Urinary bladder (tissue), 4 donors: ENCODE measurements at places on chromosomes 12 and 14. TPM values are rescaled to one million over a fixed set of nuclear protein-coding genes. Genes with fewer than 3 reads are reported as not detected.

The COPS7A gene
- 35.6 TPM for total RNA-seq

The ARHGEF25 gene
- total RNA-seq = 64.1 TPM

DNA sequence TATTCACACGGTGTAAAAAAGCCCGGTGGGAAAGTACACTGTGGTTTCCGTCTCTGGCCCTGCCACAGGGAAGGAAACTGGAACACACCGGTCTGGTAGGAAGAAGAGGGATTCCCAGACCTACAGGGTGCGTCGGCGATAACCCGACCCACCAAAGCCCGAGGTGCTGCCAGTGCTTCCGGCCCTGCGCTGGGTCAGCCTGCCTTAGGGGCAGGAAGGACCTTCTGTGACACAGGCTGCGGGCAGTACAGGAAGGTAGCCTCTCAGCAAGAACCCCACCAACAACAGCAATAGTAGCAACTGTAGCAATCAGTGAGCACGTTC lies 169.5 kb upstream of the FKBP4 start:
- DNase-seq = no peak

The SLCO1A2 gene
- total RNA-seq = not detected

GRCh38 chr14:100239840-100240667 lies 1.1 kb downstream of the YY1 start:
- peak; percentile 35 for DNase-seq

DNA sequence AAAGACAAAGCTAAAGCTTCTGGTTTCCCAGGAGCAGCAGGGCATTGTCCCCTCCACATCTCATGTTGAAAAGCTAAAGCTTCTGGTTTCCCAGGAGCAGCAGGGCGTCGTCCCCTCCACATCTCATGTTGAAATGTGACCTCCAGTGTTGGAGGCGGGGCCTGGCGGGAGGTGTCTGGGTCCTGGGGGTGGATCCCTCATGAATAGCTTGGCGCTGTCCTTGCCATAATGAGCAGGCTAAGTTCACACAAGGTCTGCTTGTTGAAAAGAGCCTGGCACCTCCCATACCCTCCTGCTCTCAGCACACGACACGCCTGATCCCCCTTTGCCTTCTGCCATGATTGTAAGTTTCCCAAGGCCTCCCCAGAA lies 123.7 kb downstream of the PIWIL1 start:
- no peak for DNase-seq

The MMP19 gene
- total RNA-seq = 4.3 TPM

The ENDOU gene
- not detected for total RNA-seq

The SLC48A1 gene
- 8.6 TPM for total RNA-seq

DNA sequence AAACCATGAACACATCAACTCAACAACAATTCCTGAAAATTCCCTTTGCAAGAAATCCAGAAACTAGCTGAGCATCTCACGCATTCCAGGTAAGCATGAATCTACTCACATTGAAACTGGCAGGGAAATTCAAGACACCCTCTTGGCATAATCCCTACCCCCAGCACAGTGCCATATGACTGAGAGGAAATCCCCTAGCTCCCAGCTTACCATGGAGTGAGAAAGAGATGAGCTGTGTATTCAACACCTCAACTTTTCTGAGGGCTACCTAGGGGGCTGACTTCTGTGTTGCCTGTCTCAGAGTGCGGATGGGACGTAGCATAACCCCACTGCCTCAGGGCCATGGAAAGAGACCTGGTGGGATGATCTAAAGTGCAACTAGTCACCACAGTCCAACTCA lies 37.7 kb upstream of the GPR132 start:
- no peak for DNase-seq

DNA sequence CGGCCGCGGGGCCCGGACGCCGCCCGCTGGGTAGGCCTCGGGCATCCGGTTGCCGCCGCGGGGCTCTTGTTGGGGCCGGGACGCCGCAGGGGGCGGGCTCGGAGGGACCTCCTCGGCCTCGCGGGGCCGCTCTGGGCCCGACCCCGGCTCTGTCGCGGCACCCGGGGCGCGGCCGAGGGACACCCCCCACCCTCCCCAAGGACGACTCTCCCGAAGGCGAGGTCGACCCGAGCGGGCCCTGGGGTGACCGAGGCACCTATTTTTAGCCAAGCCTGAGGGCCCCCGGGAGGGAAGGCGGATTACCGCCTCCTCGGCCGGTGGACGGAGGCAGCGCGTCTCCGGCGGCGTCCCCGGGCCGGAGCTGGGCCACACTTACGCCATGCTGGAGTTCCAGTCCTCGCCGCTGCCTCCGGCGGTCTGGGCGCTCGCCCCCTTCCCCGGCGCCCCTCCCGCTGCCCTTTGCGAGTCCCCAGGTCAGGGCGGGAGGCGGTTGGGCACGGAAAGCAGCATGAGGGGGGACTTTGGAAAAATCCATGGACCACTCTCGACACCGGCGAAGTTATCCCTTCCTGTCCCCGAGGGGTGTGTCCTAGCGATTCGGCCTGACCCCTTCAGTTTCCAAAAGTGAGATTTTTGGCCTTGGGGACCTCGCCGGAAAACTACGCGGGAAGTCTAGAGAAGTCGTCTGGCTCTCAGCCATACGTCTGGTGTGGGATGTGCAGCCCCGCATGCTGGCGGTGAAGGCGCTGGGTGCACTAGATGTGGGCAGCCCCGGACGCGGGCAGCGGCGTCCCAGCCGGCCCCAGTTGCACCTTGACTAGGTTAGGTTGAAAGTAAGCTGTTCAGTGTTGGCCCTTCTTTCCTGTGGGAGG lies 699 bp downstream of the KTN1 start:
- peak; percentile 5 for DNase-seq

DNA sequence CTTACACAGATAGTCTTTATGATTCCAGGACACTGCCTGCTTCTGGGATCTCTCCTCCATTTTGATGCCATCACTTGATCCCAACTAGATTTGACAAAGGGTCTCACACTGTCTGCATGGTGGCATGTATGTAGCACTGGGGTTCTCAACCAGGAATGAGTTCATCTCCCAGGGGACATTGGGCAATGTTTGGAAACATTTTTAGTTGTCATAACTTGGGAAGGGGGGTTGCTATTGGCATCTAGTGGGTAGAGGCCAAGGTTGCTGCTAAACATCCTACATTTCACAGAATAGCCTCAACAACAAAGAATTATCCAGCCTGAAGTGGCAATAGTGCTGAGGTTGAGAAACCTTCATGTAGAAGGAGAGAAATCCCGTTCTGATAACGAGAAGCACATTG lies 376.2 kb downstream of the DPF3 start:
- DNase-seq = no peak

DNA sequence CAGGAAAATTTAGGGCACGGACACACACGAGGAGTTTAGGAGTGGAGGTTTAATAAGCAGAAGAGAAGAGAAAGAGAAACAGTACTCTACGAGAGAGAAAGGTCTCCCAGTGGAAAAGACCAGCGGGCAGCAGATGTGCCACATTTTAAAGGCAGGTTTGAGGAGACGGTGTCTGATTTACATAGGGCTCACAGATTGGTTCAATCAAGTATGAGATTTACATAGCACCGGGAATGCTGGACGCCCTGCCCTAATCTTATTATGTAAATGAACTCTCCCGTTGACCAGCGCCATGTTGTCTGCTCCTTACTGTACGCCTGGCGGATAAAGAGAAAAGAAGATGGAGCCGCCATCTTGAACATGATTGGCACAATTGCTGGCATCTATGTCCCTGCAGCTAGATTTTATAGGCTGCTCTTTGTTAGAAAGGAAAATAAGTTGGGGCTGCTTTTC lies 17.9 kb downstream of the NFKBIA start:
- no peak for DNase-seq

The NGB gene
- not detected for total RNA-seq

The TCP11L2 gene
- total RNA-seq = 66.8 TPM

- no peak for DNase-seq
Measured at GRCh38 chr14:97046967-97047366, 249.8 kb downstream of the VRK1 start.

DNA sequence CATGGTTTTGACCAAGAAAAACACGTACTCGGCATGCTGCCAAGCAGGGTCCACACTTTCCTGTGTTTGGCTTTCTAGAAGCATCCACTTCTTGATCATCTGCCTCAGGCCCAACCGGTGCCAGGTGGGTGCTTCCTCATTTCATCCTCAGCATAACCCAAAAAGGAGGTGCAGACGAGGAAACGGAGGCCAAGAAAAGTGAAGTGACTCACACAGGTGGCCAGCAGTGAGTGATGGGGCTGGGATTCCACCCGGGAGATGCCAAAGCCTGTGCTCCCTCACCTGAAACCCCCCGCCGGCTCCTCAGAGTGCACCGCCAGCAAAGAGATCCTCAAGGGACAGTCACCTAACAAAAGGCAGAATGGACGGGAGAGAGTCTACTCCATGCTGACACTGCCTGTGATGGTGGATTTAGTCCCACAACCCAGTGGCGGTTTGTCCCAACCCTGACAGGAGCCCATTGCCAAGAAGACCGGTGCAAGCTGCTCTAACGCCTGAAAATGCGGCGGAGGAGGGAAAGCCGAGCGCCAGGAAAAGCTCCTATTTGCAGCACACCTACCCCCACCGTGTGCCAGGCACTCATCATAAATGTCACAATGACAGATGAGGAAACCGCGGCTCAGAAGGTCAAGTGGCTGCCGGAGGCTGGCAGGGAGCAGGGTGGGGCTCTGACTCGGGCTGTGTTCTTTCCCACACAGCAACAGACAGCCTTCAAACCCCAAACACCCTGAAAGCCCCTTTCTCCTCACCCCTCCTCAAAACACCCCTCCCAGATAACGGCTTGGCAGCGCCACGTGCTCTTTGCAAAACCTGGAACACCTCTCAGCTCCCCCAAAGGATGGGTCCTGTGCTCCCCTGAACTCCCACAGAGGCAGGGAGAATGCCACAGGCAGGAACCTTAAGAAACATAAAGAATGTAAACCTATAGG lies 18.8 kb downstream of the BCL11B start:
- DNase-seq = no peak

DNA sequence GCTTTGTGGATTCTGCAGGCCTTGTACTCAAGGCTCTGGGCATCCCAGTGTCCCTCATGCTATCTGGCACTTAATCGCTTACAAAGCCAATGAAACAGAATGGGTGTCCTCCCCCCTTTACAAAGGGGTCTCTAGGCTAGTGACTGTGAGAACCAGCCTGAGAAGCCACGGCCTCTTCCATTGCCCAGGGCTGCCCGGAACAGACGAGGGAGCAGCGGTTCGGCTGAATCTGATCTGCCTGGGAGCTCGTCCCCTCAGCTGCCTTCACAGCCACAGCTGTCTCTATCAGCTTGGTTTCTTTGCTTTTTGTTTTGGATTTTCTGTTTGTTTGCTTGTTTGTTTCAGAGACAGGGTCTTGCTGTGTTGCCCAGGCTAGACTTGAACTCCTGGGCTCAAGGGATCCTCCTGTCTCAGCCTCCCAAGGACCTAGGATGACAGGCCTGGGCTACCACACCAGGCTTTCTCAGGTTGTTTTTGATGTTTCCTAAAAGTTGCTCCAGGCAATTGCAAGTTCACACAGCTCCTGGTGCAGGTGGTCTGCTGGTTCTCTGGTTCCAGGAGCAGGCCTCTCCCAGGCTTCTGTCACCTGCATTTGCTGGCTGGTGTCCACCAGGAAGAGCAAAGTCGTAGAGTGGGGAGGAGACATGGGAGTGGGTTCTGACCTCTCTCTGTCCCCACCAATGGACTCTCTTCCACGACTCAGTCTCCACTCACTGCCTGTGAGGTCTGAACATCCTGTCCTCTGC lies 10.9 kb upstream of the RIN3 start:
- no peak for DNase-seq

The CPNE6 gene
- 0.58 TPM for total RNA-seq

GRCh38 chr14:61048640-61049039 lies 67.6 kb downstream of the SLC38A6 start:
- DNase-seq = no peak

- no peak for DNase-seq
Measured at GRCh38 chr12:90794212-90794611, 160.8 kb downstream of the CCER1 start.

The ZC2HC1C gene
- 1.5 TPM for total RNA-seq

The ZNF641 gene
- 43.7 TPM for total RNA-seq

The AGAP2 gene
- total RNA-seq = 1.4 TPM

The LMO3 gene
- 57.0 TPM for total RNA-seq

- DNase-seq = no peak
Measured at GRCh38 chr14:32531942-32532515, 202.9 kb downstream of the AKAP6 start.

DNA sequence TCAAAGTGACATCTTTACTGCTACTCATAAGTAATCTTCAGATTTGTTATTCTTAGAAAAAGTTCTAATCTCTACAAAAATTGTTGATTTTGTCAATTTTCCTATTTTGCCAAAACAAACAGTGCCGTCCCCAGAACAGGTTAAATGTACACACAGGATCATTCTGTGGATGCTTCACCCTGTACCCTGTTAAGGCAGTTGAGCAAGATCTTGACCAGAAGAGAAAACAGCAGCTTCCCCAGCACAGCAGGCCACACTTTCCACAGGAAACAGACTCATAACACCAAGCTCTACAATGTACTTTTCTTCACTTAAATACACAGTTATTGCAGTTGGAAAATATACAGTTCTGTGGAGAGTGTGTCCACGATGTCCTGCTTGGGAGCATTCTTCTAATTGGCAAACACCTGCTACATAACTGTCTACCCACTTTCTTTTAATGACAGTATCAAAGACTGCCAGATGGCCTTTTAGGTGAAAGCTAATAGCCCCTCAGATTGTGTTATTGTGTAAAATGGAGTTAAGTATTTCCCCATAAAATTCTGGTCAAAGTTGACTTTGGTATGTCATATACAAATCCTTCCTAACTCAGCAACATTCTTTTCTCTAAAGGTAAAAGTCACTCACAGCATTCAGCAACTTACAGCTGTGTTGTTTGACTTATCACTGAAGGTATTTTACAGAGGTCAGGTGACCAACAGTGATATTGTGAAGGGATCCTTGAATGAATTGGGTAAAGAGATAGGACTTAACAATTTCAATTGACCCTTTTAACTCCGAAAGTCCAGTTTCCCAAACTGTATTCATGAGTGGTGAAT lies 77.0 kb downstream of the SEC23A start:
- no peak for DNase-seq

DNA sequence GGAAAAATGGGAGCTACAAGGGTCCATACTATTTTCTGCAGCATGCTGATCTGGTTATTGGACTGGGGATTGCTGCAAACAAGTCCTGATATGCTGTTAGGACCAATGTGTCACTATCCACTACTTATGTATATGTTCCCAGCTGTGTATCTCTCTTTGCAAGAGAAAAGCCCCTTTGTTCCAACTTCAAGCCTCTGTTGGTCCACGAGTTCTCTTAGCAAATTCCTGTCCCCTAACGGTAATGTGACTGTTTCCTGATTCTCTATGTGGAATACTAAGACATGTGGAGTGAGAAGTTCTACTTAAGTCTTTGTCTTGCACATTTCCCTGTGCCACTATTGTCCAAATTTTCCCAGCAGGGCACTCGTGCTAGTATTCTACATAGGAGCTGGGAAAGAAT lies 557.7 kb downstream of the FSCB start:
- DNase-seq = no peak

DNA sequence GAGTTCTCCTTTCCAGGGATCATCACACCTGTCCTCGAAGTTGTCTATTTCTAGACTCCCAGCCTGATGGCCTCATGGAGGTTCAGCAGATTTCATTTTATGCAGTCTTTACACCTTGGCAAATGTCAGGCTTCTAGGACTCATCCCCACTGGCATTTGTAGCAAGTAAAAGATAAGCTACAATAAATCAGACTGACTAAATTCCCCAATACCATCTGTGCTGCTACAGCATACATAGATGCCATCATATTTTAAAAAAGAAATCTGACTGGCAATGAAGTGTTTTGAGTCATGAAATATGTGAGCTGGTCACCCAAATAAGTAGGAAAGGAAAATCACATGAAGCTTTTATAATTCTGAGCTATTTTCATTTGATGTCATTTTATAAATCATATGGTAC lies 55.3 kb downstream of the KCNC2 start:
- no peak for DNase-seq

- no peak for DNase-seq
Measured at GRCh38 chr14:90383731-90384542, 12.9 kb upstream of the CALM1 start.

- no peak for DNase-seq
Measured at GRCh38 chr12:74988156-74988555, 221.5 kb downstream of the KCNC2 start.

The B4GALNT1 gene
- total RNA-seq = 3.6 TPM
